ENCODE measurements at places on chromosomes 11 and 22.

GRCh38 chr11:115161876-115162275 lies 342.3 kb downstream of the CADM1 start:
- DNase-seq, result no peak

DNA sequence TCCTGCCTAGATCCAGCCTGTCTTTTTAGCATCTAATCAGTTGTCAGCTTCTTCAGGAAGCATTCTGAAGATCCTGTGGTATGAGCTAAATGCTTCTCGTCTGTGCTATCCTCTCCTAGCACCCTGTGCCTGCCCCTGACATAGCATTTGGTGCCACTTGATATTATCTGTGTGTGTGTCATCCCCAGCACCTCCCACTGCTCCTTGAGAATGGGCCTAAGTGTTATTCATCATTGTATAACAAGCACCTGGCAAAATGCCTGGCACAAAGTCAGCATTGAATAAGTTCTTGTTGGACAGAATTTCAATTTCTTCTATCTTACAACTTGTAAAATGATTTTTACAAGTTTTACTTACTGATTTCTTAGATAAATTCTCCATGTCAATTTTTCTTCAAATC lies 28.1 kb upstream of the OLFML1 start:
- no peak for DNase-seq

GRCh38 chr11:89381094-89381493 lies 110.1 kb downstream of the NOX4 start:
- DNase-seq, result no peak

DNA sequence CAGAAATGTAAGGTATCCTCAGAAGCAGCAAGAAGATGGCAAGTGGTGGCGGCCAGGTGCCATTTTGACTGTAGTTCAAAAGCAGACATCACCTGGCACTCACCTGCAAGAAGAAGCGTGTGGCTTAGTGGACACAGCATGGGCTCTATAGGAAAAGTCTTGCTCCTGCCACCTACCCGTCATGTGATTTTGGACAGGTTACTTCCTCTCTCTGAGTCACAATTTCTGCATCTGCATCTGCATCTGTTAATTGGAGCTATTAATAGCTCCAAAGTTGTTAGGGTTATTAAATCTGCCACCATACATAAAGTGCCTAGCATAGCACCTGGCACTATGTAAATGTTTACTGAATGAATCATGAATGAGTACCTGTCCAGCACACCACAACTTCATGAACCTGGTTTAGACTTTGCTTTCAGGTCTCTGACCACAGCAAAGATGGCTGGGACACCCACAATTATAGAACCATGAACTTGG lies 16.8 kb downstream of the RAB30 start:
- no peak for DNase-seq

- no peak for DNase-seq
These were observed 4.8 kb downstream of the P4HA3 start for GRCh38 chr11:74306435-74307175.

DNA sequence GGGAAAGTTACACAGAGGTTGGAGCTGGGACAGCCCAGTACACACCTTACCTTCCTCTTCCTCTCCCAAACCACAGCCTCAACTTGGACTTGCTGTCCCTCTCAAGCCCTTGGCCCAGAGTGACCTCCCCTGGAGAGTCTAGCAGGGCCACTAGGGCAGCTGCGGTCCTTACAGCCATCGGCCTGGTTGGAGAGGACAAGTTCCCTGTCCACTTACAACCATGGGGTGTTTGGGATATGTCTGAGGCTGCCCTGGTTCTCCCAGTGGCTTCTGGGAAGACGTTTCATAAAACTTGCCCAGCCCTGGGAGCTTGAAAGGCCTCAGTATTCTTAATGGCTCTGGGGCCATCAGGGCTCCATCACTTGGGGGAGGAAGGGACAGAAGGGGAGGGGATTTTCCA lies 13.1 kb upstream of the DGKZ start:
- no peak for DNase-seq

GRCh38 chr11:73866095-73866579 lies 10.5 kb downstream of the COA4 start:
- DNase-seq, result no peak

DNA sequence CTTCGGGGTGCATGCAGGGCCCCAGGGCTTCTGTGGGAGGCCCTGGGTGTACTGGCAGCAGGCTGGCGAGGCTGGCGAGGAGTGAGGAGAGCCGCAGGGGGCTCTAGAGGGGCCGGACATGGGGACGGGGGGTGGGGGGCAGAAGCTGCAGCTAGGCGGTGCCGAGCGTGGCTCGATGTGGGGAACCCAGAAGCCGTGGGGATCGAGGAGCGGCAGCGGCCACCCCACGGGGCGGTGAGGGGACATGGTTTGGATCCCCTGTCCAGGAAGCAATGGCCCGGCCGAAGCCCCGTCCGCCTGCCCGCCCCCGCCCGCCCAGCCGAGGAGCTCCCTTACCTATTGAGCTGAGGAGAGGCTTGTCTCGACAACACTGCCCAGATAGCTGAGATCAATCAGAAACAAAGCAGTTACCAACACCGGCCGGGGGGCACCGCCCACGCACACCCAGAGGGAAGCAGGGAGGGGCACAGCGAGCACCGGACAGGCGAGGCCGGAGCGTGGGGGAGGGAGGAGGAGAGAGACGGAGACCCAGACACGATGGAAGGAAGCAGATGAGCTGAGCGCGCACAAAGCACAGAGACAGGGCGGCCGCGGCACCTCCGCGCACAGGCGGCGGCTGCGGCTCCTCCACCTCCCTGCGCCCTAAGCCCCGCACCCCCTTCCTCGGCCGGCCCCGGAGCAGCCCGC lies 38.7 kb downstream of the IGSF9B start:
- DNase-seq, result no peak

- DNase-seq, result no peak
These were observed 155.3 kb downstream of the ST3GAL4 start for GRCh38 chr11:126510621-126511370.

GRCh38 chr11:95147364-95147905 lies 57.8 kb downstream of the ENDOD1 start:
- no peak for DNase-seq
